ENCODE measurements at places on chromosomes 12 and 14.

DNA sequence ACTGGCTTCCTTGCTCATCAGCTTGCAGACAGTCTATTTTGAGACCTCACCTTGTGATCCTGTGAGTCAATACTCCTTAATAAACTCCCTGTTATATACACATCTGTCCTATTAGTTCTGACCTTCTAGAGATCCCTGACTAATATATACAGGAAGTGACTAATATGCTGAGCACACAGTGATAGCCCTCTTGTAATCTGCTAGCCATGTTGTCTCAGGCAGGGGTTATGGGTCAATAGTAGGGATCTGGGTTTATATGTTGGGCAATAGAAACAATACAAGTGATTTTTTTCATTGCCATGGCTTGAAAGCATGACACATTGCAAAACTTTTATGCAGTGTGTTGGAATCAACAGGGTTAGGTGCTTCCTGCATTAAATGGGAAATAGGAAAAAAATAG is 562.2 kb downstream of the GALC start:
- no peak for DNase-seq

- DNase-seq = no peak
Observed at GRCh38 chr12:15697201-15697600, 92.0 kb downstream of the EPS8 start.

GRCh38 chr12:112848972-112849371 is 57.4 kb downstream of the RPH3A start:
- DNase-seq = no peak

GRCh38 chr14:91164676-91165075 is 50.8 kb downstream of the DGLUCY start:
- DNase-seq = no peak

- DNase-seq = no peak
Observed at GRCh38 chr12:15131431-15131830, 89.8 kb downstream of the RERG start.

Measured in DMS79 (cell line).